ENCODE measurements at places on chromosomes 2 and 18.

GRCh38 chr2:192148620-192149321 is 46.0 kb downstream of the TMEFF2 start:
- DNase-seq = no peak

DNA sequence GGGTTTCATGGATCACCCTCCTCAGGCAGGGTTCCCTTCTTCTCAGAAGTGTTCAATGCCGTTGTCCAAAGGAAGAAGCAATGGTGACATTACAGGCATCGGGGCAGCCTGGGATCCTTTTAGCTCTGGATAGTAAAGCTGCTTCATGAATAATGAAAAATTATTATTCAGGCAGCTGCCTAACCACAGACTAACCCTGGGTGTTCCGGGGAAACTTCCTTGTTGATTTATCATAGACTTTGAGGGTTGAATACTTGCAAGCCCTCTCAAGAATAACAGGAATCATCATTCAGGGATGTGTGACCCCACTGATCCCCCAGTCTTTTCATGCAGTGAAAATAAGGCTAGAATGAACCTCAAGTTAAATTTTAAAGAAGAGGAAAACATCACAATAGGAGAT is 419.4 kb downstream of the MEIS1 start:
- peak; percentile 16 for DNase-seq

DNA sequence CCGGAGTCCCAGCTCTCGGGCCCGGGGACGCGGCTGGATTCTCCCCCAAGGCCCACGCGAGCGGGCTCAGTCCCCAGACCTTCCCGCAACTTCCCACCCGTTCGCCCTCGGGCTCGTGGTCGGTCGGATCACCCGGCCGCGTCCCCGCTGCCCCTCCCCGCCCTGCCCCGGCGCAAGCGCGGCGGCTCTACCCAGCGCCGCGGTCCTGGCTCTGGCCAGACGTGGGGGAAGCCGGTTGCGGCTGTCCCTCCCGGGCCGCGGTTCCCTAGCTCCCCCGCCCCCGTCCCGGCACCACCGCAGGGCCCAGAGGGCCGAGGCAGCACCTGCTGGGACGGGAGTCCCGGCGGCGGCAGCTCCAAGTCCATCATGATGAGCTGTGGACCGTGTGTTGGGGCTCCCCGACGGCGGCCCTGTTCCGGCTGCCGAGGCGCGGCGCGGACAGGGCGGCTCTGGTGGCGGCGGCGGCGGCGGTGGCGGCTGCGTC is 276 bp downstream of the NFE2L2 start:
- DNase-seq = no peak

DNA sequence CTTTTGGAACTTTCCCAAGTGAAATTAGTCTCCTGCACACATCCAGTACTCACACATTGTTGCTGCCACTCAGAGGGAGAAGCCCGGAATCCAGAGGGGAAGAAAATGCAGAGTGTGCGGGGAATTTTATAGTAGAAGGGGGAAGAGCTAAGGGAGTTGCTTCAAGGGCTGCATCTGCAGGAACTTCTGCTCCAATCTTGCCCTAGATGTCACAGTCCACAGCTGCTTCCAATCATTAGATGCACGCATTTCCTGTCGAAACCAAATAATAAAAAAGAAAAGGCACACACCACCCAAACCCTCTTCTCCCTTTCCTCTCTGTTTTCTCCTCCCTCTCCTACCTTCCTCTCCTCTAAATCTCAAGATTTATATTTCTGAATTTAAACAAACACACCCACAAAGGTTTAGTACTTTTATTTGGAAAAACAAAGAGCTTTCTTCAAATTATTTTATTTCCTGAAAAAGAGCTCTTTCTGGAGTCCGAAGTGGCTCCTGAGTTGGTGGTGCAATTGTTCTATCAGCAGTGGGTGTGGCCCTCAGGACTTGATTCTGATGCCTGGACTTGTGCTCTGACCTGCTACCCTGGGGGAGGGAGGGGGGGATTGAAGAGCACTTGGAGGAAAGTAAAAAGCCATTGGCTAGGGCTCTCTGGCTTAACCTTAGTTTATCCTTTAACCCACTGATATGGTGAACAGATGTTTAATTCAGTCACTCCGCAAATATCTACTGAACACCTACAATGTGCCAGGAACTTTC is 72.0 kb downstream of the KCNE4 start:
- DNase-seq = no peak

DNA sequence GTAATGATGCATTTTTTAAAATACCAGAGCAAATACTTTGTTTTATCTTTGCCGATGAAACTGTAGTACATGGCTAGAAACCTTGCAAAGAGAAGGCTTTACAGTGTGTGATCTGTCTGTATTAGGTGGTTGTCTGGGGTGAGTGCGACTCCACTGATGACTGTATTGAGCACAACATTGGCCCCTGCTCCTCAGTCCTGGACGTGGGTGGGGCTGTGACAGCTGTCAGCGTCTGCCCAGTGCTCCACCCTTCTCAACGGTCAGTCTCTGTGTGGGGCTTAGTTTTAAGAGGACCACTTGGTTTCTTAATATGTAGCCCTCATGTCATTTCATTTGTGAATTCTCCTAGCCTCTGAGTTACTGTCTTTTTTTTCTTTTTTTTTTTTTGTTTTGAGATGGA is 17.4 kb upstream of the MOCOS start:
- no peak for DNase-seq

- DNase-seq = no peak
Measured at GRCh38 chr2:40164736-40165508, 287.0 kb downstream of the SLC8A1 start.

DNA sequence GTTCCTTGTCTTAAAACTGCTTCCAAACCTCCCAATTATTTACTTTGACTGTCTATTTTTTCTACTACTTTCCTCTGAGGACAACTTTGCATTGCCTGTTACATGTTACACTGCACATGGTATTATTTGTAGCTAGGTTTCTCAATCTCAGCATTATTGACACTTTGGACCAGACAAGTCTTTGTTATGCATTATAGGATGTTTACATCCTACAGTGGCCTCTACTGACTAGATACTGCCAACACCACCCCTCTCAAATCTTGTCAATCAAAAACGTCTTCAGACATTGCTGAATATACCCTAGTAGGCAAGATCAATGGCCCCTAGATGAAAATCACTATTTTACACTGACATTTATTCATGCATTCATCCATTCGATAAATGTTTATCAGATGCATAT is 129.6 kb upstream of the DNAJC10 start:
- no peak for DNase-seq

- DNase-seq = no peak
Measured at GRCh38 chr2:219836647-219837177, 209.3 kb downstream of the SLC4A3 start.

GRCh38 chr2:166180951-166181812 is 53.4 kb upstream of the SCN1A start:
- DNase-seq = no peak

GRCh38 chr2:193542762-193543161 is 1348.0 kb upstream of the TMEFF2 start:
- no peak for DNase-seq

GRCh38 chr2:222360146-222360545 is 61.3 kb upstream of the PAX3 start:
- no peak for DNase-seq

DNA sequence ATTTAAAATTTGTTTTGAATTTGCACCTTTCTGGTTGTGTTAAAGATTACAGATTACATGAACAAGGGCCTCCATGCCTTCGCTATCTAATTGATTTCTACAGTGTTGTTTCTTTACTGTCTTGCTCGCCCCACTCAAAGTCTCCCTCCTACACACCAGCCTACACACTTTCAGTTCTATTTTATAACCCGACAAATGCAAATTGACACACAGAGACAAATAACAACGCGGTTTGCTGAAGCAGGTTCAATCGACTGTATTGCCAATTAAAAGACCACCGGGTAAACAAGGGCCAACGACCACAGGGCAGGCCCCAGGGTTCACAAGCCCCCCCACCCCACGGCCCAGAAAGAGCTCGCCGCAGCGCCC is 869 bp downstream of the STARD7 start:
- no peak for DNase-seq

- no peak for DNase-seq
Measured at GRCh38 chr18:49175071-49175470, 224.3 kb upstream of the SMAD7 start.

- DNase-seq = no peak
Measured at GRCh38 chr18:21831413-21831831, 90.8 kb downstream of the MIB1 start.

GRCh38 chr18:3405713-3406112 is 44.3 kb upstream of the TGIF1 start:
- no peak for DNase-seq

GRCh38 chr2:160672211-160672610 is 178.6 kb upstream of the RBMS1 start:
- no peak for DNase-seq

- DNase-seq = no peak
Measured at GRCh38 chr2:53183581-53183980, 584.0 kb upstream of the CHAC2 start.

- no peak for DNase-seq
Measured at GRCh38 chr2:123770996-123771720, 253.9 kb upstream of the CNTNAP5 start.

GRCh38 chr18:40469851-40470250 is 1485.2 kb upstream of the PIK3C3 start:
- no peak for DNase-seq

- peak; percentile 52 for DNase-seq
Measured at GRCh38 chr2:67322353-67323001, 74.7 kb upstream of the ETAA1 start.

DNA sequence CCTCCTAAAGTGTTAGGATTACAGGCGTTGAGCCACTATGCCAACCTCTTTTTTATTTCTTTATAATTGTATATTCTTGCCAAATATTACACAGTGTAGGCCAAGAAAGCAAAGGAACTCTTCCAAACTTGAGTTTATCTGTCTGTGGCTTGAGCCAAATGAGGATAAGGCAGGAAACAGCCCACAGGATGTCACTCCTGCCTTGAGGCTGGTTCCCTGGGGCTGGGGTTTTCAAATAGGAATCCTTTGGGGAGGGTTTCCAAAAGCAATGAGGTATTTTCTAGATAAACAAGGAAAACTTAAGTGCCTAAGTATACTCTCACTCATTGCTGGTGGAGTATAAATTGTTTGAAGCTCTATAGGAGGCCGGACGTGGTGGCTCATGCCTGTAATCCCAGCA is 56.4 kb downstream of the ADCY3 start:
- no peak for DNase-seq

DNA sequence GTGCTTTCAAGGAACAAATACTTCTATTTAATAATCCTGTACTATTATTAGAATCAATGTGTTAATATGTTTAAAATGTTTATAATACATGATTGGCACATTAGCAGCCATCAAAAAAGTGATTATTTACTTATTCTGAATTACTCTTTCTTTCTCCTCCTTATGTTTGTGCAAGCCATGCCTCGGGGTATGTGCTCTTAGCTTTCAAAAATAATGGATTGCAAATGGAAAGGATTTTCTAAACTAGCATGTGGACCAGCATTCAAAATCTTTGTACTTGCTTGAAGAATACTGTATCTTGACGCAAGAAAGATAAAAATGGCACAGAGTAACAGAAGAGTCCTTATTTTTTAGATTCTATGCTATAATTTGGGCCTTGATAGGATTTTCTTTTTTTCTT is 156.5 kb downstream of the CDH7 start:
- DNase-seq = no peak

GRCh38 chr2:53867169-53867568 is 7.4 kb upstream of the GPR75 start:
- no peak for DNase-seq

DNA sequence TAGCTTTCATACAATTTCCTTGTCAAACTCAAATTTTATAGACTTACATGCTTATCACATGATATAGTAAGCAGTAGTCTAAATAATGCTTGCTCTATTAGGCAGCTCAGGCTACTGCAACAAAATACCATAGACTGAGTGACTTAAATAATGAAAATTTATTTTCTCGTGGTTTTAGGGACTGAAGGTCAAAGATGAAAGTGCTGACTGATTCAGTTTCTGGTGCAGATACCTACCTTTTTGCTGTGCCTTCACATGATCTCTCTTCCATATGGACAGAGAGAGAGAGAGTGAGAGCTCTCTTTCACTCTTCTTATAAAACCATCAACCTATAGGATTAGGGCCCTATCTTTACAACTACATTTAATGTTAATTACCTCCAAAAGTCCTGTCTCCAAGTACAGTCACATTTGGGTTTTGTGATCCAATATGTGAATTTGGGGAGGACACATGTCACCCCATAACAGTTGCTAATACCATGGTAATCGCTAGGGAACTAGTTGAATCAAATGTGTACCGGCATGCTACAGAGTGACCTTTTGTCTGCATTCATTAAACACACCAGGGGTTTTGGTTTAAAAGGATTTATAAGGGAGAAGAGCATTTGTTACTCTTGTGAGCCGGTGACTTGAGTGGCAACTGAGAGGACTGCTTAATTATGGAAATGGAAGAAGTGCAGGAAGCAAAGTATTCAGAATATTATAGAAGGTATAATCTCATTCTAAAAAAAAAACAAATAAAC is 723.4 kb upstream of the LRRTM4 start:
- DNase-seq = no peak

- DNase-seq = no peak
Measured at GRCh38 chr2:30964334-30965005, 157.2 kb upstream of the CAPN13 start.

- DNase-seq = peak; percentile 74
Measured at GRCh38 chr2:145106293-145106692, 586.4 kb upstream of the ZEB2 start.

GRCh38 chr18:47793609-47794008 is 136.8 kb downstream of the SMAD2 start:
- DNase-seq = no peak

GRCh38 chr2:106044021-106044420 is 150.1 kb downstream of the UXS1 start:
- no peak for DNase-seq

- no peak for DNase-seq
Measured at GRCh38 chr2:165376571-165376975, 92.9 kb upstream of the CSRNP3 start.

- no peak for DNase-seq
Measured at GRCh38 chr2:3195641-3196476, 181.8 kb downstream of the EIPR1 start.

DNA sequence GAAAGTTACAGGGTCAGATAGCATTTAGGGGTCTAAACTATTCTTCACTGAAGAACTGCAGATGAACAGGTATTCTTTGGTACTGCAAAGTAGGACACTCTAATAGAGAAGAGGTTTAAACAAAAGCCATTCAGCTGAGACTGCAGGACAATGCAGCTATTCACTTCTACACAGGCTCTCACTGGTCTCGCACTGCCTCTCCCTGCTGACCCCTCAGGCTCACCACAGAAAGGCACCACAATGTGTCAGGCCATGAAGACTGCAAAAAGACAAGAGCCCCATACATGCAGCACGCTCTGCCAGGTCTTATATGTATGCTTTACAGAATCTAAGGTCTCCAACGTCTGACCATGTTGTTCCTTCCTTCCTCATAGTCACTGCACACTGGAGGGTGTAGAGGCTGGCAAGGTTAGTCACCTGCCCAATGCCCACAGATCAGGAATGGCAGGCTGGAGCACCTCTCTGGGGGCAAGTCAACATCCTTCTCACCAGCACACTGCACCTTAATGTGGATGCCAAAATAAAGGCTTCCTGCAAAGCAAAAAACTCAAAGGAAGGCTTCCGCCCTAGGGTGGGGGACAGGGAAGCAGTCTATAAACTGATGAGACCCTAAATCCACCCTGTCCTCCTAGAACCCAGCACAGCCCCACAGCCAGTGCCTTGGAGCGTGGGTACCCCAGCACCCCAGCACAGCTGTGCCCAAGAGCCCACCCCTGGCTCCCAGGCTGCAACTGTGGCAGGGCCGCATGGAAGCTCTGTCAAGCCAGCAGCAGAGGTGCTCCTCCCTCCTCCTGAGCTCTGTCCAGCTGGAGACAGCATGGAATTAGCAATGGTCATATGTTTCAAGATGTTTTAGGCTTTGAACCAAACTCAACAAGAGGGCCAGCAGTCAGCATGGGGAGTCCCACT is 10.7 kb upstream of the RNU4ATAC start:
- no peak for DNase-seq
